Occipital lobe (tissue), 3 donors: ENCODE measurements at places on chromosomes 5 and 9. TPM values are rescaled to one million over a fixed set of nuclear protein-coding genes. Genes with fewer than 3 reads are reported as not detected.

NUTM2F gene
- not detected for total RNA-seq

- no peak for DNase-seq
Measured at GRCh38 chr5:133697536-133698258, 85.4 kb upstream of the FSTL4 start.

DNA sequence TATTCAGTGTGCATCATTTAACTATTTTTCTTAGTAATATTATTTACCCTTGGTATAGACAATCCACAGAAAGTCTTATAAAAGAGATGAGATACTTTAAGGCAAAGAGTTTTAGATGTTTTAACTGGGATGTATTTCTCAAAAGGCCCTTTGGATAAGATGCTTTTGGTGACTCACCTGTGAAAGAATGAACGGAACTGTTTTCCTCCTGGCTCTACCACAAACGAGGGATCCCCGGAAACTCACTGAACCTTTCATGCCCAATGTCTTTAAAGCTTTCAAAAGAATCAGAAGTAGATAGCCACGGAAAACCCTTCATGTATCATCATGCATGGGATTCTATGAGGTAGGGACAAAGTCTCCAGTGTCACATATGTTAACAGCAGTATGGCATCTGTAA lies 1.6 kb downstream of the ZNF782 start:
- no peak for DNase-seq

GRCh38 chr9:98867429-98868168 lies 60.1 kb downstream of the GALNT12 start:
- no peak for DNase-seq

- no peak for DNase-seq
Measured at GRCh38 chr9:81729135-81729534, 39.8 kb upstream of the TLE1 start.

- DNase-seq = no peak
Measured at GRCh38 chr9:133516256-133516960, 8.4 kb downstream of the MYMK start.
